ENCODE measurements at places on chromosomes 13 and 19.

DNA sequence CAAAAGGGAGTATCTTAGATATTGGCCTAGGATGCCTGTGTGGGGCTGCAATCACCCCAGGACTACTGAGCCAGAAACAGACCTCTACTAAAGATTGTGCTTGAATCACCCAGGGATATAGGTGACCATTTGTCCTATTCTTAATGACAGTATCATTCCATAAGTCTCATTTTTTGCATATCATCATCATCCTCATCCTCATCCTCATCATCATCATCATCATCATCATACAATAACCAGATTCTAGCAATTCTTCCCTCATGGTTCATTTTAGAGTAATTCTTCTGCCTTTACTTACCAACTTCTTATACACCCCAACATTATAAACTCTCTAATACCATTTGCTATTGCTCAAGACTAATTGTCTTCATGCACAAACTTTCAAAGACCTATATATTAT, 226.6 kb downstream of the B3GLCT start:
- no peaks in the 10 kb centered on the region for H3K4me1 ChIP-seq
- no peaks in the 10 kb centered on the region for H3K27me3 ChIP-seq
- no peak overlapping the region for H3K27ac ChIP-seq
- H3K36me3 ChIP-seq: no peaks in the 10 kb centered on the region
- no peak overlapping the region for H3K4me3 ChIP-seq

DNA sequence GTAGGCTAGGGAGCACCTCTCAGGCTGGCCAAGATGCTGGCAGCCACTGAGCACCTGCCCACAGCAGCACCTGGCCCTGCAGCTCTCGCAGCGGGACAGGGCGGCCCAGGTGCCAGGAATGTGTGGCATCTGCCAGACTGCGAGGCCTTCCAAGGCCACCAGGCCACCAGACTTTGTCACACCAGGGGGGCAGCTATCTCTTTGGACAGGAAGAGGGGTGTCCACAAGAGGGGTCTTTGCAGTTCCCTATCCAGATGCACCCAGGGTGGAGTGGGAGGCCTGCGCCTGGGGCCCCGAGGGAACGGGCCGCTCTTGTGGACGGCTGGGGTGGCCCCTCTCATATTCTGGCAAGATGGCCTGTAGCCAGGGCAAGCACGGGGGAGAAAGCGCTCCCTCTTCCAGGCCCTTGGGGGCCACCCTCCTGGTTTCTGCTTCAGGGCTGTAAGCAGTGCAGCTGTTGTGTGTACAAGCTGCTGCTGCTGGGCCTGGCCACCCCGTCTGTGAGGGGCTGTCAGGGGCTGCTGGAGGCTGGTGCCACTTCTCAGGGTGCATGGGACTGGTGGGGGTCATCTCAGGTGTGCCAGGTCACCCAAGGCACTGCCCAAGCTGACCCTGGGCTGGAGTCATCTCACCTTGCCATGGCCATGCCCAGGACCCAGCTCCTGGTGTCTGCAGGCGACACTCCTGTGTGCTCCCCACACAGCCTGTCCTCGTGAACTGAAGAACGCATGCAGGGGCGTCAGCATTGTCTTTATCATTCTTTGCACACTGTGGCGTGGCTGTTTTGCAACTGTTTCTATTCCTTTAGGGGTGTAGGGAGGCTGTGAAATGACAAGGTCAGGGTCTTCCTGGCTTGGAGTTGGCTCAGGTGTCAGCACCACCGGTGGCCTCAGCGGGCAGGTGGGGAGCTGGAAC, 1.8 kb downstream of the TEX29 start:
- H3K4me1 ChIP-seq: no peaks in the 10 kb centered on the region
- no peak overlapping the region for H3K27ac ChIP-seq
- no peaks in the 10 kb centered on the region for H3K27me3 ChIP-seq
- H3K36me3 ChIP-seq: no peaks in the 10 kb centered on the region
- H3K4me3 ChIP-seq: no peak overlapping the region

DNA sequence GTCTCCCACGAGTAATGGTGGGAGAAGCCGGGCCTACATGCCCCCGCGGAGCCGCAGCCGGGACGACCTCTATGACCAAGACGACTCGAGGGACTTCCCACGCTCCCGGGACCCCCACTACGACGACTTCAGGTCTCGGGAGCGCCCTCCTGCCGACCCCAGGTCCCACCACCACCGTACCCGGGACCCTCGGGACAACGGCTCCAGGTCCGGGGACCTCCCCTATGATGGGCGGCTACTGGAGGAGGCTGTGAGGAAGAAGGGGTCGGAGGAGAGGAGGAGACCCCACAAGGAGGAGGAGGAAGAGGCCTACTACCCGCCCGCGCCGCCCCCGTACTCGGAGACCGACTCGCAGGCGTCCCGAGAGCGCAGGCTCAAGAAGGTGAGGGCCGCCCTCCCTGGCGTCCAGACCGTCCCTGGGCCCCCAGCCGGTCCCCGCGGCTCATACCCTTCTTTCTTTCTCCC, 1.4 kb upstream of the USF2 start:
- peak overlapping the region; percentile 93 for H3K4me3 ChIP-seq
- peaks cover 25% of the 10 kb centered on the region for H3K4me1 ChIP-seq
- H3K27me3 ChIP-seq: no peaks in the 10 kb centered on the region
- DNase-seq: no peak
- peak overlapping the region; percentile 99 for H3K27ac ChIP-seq

GRCh38 chr19:900302-901111, 7.2 kb downstream of the RNU6-9 start:
- no peak overlapping the region for H3K4me3 ChIP-seq
- no peak for DNase-seq
- no peaks in the 10 kb centered on the region for H3K4me1 ChIP-seq
- H3K36me3 ChIP-seq: no peaks in the 10 kb centered on the region
- no peak overlapping the region for H3K27ac ChIP-seq

- H3K36me3 ChIP-seq: no peaks in the 10 kb centered on the region
- no peaks in the 10 kb centered on the region for H3K27me3 ChIP-seq
- 0 out of 2 replicates have a peak overlapping the region, but pooled peaks have one; percentile 39 for H3K27ac ChIP-seq
- no peak for DNase-seq
- H3K4me1 ChIP-seq: peaks cover 5% of the 10 kb centered on the region
- H3K4me3 ChIP-seq: no peak overlapping the region
Measured at GRCh38 chr13:97030705-97031452, 36.6 kb upstream of the OXGR1 start.

- peaks cover 11% of the 10 kb centered on the region for H3K4me1 ChIP-seq
- peak overlapping the region; percentile 86 for H3K4me3 ChIP-seq
Measured at GRCh38 chr13:97975848-97976609, 22.6 kb downstream of the IPO5 start.

DNA sequence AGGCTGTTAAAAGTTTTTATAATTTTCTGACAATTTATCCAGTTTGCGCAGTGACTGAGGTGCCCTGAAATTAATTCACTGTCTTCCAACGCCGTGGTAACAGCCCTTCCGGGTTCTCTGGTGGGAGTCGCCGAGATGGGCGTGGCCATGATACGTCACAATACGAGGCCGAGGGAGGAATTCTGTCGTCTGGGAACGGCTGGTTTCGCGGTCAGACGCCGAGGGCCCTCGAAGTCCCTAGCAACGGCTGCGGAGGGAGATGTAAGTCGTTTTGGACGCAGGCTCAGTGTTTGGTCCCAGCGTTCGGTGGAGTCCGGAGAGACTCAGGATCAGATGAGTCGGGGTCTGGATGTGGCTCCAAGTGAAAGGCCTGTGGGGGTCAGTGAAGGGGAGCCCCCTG, 21.7 kb downstream of the ZNF613 start:
- no peaks in the 10 kb centered on the region for H3K27me3 ChIP-seq
- H3K4me3 ChIP-seq: no peak overlapping the region
- no peak overlapping the region for H3K27ac ChIP-seq
- H3K4me1 ChIP-seq: no peaks in the 10 kb centered on the region

DNA sequence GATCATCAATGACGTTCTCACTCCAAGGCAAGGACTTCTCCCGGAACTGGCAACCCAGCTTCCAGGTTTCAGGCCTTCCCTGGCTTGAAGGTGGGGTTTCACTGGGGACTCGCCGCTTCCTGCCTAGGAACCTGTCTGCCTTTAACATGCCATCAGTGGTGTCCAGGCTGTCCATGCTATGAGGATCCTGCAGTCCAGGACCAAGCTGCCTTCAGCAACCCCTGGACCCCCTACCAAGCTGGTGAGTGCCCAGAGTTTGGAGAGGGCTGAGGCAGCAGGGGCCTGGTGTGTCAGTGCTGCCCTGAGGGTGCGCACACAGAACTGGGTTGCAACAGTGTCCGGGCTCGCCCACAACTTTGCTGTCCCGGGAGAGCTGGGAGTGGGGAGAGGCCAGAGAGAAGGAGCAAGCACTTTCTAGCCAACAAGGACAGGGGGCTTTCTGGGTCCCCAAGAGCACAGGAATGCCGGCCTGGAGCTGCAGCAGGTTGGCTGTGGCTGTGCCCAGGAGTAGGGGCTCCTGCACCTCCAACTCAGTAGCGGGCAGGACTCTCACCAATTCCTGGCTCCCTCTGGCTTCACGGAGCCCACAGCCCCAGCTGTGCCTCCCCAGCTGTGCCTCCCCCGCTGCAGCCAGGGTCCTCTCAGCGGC, 1563.2 kb upstream of the MIR17HG start:
- no peaks in the 10 kb centered on the region for H3K36me3 ChIP-seq
- no peak overlapping the region for H3K27ac ChIP-seq
- no peaks in the 10 kb centered on the region for H3K4me1 ChIP-seq
- DNase-seq: no peak
- no peak overlapping the region for H3K4me3 ChIP-seq
- H3K27me3 ChIP-seq: no peaks in the 10 kb centered on the region

DNA sequence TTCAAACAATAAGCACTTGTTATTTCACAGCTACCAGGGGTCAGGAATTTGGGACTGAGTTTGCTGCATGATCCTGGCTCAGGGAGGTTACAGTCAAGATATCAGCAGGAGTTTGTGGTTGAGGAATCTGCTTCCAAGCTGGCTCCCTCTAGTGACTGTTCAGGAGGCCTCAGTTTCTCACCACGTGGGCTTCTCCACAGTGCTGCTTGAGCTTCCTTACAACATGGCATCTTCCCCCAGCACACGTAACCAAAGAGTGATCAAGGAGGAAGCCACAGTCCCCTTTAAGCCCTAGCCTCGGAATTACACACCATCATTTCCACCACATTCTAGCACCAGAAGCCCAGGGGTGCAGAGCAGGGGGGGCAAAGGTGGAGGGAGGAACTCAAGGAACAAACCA, 28.8 kb downstream of the CELF5 start:
- H3K4me1 ChIP-seq: no peaks in the 10 kb centered on the region
- H3K36me3 ChIP-seq: no peaks in the 10 kb centered on the region
- H3K27me3 ChIP-seq: no peaks in the 10 kb centered on the region
- H3K27ac ChIP-seq: no peak overlapping the region

DNA sequence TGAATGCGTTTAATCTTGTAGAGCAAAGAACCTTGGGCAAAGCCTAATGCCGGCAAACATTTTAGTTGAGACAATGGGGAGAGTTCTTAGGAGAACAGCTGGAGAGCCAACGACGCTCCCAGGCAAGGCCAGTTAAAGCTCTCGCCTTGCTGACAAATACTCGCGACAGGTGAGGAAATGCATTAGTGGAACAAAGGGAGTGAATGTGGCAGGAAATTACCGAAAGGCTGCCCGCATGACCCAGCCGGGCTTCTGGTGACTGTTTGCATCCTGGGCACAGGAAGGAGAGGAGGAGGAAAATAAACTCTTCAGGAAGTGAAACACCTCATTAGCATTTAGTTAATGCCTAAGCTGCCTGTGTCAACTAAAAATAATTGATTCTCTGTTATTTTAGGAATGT, 74.6 kb downstream of the SHISA2 start:
- H3K27ac ChIP-seq: no peak overlapping the region
- H3K27me3 ChIP-seq: no peaks in the 10 kb centered on the region
- DNase-seq: no peak
- no peak overlapping the region for H3K4me3 ChIP-seq
- no peaks in the 10 kb centered on the region for H3K4me1 ChIP-seq

DNA sequence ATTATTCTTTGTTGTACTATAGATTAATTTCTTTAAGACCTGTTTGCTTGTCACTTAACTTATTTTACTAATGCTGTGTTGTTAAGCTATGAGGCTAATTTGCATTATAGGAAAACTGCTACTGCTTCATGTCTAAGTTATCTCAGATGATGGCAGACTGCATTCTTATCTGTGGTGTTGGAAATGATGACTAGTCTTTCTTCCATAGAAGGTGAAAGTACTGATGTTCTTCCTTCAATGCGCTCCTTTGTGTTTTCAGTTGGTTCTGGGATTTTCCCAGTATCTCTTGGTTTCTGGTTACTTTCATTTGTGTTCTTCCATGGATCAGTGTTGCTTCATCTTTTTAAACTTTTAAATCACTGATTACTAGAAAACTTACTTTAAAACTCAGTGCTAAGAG, 46.9 kb downstream of the TPP2 start:
- no peaks in the 10 kb centered on the region for H3K4me1 ChIP-seq
- H3K36me3 ChIP-seq: peaks cover 9% of the 10 kb centered on the region
- DNase-seq: no peak
- no peak overlapping the region for H3K4me3 ChIP-seq

DNA sequence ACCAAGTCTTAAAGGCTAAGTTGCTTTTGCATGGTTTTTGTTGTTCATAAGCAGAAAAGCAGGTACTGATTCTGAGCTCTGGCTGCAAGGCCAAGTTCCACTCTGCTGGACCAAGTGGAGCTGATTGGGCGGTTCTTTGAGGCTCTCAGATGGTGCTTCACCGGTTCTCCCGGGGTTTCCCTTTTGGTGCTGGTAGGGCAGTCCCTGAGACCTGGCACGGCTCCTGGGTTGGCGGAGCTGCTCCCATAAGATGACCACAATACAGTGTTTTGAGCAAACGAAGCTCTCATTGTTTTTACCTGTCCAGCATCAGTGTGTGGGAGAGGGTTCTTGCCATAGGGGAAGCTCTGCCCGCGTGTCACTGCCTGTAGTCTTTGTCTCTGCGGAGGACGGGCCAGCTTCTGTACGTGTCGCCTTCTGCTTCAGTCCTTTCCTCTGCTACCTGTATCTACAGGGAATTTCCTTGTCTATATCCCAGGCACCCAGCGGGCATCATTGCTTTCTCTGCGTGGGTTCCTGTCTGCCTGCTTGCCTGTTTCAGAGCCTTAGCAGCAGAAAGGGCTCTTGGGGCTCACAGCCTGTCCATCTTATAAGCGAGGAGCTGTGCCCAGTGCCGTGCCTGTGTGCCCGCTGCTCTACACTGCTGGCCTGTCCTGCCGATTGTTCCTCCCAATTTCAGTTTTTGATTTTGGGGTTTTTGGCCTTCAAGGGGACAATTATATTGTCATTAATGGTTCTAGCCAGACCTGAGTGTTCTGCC, 2.3 kb downstream of the U2AF2 start:
- peaks cover 36% of the 10 kb centered on the region for H3K4me1 ChIP-seq
- peak overlapping the region; percentile 85 for H3K4me3 ChIP-seq
- H3K27ac ChIP-seq: peak overlapping the region; percentile 99
- peaks cover 28% of the 10 kb centered on the region for H3K36me3 ChIP-seq

GRCh38 chr19:22634450-22634827, 315 bp downstream of the ZNF492 start:
- H3K27me3 ChIP-seq: no peaks in the 10 kb centered on the region
- no peak overlapping the region for H3K27ac ChIP-seq
- H3K4me1 ChIP-seq: no peaks in the 10 kb centered on the region
- no peak for DNase-seq
- no peak overlapping the region for H3K4me3 ChIP-seq

DNA sequence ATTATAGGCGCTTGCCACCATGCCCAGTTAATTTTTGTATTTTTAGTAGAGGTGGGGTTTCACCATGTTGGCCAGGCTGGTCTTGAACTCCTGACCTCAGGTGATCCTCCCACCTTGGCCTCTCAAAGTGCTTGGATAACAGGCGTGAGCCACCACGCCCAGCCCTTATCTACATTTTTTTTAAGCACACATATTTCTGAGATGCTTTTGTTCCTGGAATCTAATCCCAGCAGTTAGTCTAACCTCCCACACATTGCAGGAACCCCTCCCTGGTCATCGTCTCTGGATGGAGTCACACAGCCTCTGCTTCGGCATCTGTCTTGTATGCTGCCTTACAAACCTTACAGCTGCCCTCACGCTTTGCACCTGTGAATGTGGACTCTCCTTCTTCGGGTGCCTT, 15.1 kb upstream of the KATNAL1 start:
- H3K27ac ChIP-seq: no peak overlapping the region
- H3K4me3 ChIP-seq: no peak overlapping the region
- H3K36me3 ChIP-seq: no peaks in the 10 kb centered on the region
- no peaks in the 10 kb centered on the region for H3K4me1 ChIP-seq
